PC-9 (cell line): ENCODE measurements at places on chromosomes 3 and 15.

GRCh38 chr15:81111510-81112470, 22.3 kb upstream of the CFAP161 start:
- no peak for DNase-seq

DNA sequence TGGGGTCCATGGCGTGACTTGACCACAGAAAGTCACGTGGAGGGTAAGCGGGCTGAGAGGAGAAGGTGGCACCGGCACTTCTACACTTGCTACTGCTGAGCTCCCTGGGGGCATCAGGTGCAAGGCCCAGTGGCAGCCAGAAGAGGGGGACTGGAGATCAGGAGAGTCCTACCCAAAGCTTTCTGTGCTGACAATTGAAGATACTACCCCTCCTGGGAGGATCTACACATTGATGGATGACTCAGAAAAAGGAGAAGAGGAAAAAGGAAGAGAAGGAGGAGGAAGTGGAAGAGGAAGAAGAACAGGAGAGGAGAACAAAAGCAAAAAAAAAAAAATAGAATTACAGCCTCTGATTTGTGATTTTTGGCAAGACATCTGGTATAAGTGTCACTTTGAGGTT, 41.2 kb downstream of the MYO5C start:
- no peak for DNase-seq

DNA sequence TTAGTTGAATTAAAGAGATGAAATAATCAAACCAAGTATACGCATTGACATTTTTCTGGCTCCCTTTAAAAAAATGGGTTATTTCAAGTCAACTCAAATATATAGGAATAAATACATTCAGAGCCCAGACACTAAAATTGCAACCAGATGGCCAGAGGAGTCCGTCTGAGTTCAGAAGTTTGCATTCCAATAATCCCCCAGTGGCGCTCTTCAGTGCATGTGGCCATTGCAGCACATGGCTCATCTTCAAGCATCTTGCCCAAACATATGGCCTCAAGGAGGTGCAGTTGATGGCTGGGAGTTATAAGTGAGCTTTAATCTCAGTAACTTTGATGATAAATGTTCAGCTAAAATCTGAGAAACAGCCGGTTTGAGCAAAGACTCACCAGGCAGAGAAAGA, 295.8 kb upstream of the LRRN1 start:
- no peak for DNase-seq

DNA sequence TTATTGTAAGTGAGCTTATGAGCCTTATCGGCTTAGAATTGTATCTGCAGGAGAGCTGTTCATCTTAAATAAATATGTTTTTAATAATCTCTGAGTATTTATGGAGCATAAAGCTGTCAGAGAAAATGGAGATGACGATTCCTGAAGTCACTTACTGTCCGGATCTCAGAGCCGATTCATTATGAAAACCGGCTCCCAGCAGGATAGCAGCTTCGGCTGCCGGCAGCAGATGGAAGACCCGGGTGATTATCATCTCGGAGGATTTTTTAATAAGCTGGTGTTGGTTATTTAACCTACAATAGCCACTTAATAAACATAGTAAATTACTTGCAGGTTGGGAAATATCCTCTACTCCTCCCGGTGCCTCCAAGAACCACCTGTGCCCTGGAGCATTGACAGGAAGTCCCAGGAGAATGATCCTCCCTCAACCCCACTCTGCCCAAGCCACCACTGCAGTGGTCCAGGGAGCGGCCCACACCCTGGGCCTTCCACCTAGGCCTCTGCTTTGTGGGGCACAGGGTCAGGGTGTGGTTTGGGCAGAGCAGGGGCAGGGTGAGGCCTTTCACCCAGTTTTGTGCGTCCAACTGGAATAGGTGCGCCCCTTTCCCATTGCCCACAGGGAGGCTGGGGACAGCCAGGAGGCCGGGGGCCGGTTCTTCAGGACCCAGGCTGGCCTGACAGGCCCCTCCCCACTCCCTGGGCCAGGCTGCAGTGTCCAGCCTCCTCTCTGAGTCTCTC, 42.2 kb upstream of the PRR23E start:
- no peak for DNase-seq

- no peak for DNase-seq
Measured at GRCh38 chr15:29299784-29300183, 30.2 kb upstream of the NSMCE3 start.

- peak; percentile 79 for DNase-seq
Measured at GRCh38 chr3:159813822-159814531, 174.7 kb upstream of the IL12A start.

DNA sequence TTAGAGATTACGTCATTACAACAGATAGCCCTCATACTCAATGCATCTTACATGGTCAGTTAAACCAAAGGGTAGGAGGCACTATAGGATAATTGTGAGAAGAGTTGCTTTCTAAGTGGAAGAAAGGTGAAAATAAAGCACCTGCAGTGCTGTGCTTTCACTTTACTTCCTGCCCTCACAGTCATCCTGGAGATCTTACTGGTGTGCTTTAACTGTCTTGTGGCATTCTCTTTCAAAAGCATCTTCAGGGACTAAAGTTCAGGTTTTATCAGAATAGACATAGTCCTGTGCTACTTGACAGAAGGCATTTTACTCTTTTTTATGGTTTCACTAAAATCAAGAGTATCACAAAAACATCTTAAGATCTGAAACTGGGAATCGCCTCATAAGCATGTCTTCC, 286.6 kb downstream of the ZBTB20 start:
- no peak for DNase-seq

DNA sequence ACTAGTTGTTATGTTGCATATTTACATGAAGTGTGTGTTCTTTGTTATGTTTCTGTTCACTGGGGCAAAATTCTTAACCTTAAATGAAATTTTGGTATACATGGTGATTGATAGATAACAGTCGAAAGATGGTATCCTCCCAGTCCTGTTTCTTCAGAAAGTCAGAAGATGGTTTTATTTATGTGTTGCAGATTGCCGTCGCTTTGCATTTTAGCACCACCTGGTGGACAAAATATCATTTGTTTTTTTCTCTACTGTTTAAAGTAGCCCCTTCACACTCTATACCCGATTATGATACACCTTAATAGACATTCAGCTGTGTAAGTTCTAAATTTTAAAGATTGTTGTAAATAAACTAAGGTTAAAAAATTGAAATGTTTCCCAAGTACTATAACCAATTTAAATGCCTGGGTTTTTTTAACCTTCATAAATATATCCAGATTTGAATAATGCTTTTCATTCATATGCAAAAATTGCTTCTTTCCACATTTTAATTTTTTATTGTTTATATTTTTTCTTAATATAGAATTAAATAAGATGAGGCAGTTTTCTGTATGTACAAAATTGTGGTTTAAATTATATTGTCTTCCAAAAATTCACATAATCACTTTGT, 152.2 kb downstream of the ALCAM start:
- DNase-seq = peak; percentile 57

GRCh38 chr3:52721002-52721729, 15.3 kb downstream of the SPCS1 start:
- no peak for DNase-seq

GRCh38 chr15:85059734-85060133, 78.1 kb downstream of the PDE8A start:
- no peak for DNase-seq

DNA sequence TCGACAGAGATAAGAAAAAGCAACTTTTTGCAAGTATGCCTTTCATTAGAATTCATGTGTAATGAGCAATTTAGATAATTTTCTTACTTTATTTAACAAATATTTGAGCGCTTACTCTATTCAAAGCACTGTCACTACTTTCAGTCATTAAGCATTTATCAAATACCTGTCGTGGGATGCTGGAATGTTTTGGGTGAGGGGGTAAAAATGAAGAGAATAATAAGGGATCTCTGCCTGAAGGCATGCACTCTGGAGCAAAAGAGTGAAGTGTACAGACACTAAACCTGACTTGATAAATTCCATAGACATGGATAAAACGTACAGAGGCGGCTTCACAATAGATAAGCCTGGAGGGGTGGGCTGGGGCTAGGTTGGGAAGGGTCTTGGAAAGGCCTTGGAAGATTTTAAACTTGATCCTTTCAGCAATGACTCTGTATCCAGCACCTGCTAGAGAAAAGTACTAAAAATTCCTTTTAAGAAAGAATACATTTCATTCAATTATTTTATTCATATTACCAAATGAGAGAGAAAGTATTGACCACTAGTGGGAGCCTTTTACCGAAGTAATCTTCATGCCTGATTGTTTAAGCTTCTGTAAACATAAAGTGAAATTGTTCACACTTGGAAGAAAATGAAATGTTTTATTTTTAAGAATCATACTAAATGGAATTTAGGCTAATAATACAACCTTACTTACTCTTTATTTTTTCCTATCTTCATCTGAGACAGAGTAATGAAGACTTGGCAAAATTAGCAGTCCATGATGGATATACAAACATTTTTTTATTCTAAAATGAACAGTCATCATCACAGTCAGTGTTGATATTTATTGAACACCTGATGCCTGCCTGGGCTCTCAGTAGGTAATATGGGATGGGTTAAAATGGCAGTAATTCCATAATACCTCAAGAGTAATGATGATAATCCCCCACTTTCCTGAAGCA, 113.2 kb downstream of the PPP2R3A start:
- DNase-seq = no peak

- no peak for DNase-seq
Measured at GRCh38 chr15:90011705-90012104, 10.6 kb downstream of the ZNF710 start.

GRCh38 chr3:38471260-38471857, 17.7 kb downstream of the ACVR2B start:
- DNase-seq = no peak

GRCh38 chr3:129061888-129062834, 1.6 kb downstream of the GP9 start:
- no peak for DNase-seq

- no peak for DNase-seq
Measured at GRCh38 chr3:396293-396692, 199.7 kb downstream of the CHL1 start.

DNA sequence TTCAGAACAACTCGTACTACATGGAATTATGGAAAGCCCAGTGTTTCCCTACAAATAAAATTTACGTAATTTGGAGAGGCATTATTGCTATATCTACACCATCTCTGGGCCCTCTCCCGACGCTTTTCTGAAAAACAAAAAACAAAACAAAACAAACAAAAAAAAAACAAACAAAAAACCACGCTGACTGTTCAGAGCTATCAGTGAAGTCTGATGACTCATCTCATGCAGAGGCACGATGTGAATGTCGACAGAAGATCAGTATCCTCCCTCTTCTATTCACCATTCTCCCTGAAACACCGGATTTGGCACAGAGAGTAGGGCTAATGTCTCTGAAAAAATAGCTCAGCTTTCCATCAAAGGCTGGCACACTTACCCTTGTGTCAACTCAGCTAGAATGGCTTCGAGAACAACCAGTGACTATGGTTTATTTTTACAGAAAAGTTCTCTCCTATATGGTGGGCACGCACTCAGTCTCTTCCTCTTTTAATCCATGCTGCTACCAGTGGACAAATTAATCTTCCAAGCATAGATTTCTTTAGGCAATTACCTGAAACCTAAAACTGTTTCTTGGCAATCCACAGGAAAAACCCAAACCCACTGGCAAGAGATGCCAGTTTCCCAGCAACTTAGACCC, 1.5 kb downstream of the CRBN start:
- no peak for DNase-seq

DNA sequence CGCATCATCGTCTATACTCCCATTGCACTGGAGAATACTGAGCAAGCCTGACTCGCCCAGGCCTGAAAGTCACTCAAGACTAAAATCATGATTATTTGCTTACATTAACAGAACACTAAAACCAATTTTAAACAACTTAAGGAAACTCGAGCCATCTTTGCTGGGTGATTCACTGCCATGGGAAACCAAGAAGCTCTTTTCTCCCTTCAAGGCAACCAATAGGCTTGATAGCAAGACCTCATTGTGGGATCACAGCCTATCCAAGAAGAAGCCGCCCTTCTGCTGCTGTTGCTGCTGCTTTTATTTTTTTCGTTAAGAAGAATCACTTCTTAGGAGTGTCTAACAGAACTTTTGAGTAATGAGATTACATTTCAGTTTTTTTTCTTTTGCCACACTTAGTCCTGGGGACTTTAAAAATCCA, 479.4 kb downstream of the FOXP1 start:
- no peak for DNase-seq

DNA sequence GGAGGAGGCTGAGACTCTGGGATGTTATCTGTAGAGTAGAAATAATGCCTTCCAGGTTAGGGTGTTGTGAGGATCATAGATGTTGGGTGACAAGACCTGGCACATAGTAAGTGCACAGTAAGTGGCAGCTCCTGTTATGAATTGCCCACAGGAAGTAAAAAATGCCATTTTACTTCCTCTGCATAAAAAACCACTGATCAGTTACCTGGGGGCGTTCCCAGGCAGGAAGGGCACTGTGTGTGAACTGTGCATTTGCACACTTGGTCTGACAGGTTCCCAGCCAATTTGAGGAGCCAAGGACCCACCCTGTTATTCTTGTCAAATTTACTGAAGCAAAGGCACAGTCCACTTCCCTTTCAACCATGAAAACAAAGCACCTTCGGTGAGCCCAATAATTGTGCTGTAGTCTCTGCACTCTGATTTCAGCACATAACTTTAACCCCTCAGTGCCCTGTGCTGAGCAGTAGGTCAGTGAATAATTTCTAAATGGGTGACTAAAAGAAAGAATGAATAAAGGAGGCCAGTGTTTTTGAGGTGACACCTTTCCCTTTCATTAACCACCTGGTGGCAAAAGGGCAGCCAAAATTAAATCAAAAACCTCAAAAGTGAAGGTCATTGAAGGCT, 85.8 kb upstream of the ARHGEF3 start:
- no peak for DNase-seq

- no peak for DNase-seq
Measured at GRCh38 chr3:174532216-174532615, 326.9 kb upstream of the NAALADL2 start.

GRCh38 chr3:67094167-67094566, 96.1 kb downstream of the KBTBD8 start:
- DNase-seq = no peak

GRCh38 chr3:129699199-129699598, 92.7 kb upstream of the PLXND1 start:
- DNase-seq = no peak

DNA sequence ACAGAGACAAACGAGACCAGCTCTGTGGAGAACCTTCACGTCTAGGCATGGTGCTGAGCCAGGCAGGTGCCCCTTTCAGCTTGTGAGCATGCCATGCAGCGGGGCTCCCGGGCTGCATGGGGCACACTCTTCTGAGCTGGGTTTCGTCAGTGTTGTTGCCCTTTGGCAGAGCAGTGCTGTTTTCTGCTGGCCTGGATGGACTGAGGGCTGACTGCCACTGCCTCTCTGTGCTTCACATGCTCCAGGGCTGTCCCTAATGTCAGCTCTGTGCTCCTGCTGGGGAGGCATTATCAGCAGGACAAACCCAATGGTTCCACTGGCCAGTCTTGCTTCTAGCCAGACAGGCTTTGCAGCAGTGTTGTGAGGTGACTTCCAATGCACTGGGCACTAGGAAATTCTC, 9.5 kb downstream of the GASK1A start:
- no peak for DNase-seq

GRCh38 chr3:184315543-184315867, 1.1 kb downstream of the EIF4G1 start:
- no peak for DNase-seq

- DNase-seq = no peak
Measured at GRCh38 chr15:101639667-101640066, 12.5 kb downstream of the TM2D3 start.

GRCh38 chr15:57160823-57161560, 215.3 kb upstream of the CGNL1 start:
- no peak for DNase-seq
